ENCODE measurements at places on chromosomes 2 and 18. TPM values are rescaled to one million over a fixed set of nuclear protein-coding genes. Genes with fewer than 3 reads are reported as not detected.

RAB17 gene
- total RNA-seq: 0.28 TPM

SAG gene
- total RNA-seq: not detected

GATA6 gene
- 28.6 TPM for total RNA-seq

DCC gene
- not detected for total RNA-seq

B3GNT7 gene
- under 0.01 TPM for total RNA-seq

FAM110C gene
- total RNA-seq: not detected

Data from smooth muscle cell of bladder (primary cell).